BJ (cell line): ENCODE measurements at places on chromosomes 3 and 15. TPM values are rescaled to one million over a fixed set of nuclear protein-coding genes. Genes with fewer than 3 reads are reported as not detected.

- no peak for DNase-seq
Observed at GRCh38 chr3:134579141-134579665, 71.6 kb downstream of the KY start.

Gene RAB5A
- polyA plus RNA-seq: 29.8 and 36.0 TPM in 2 replicates

GRCh38 chr3:120705884-120706582 lies 24.0 kb upstream of the HGD start:
- DNase-seq: no peak

Gene PRR20G
- polyA plus RNA-seq: not detected in 2 replicates

- DNase-seq: no peak
Observed at GRCh38 chr3:52063026-52063723, 6.8 kb upstream of the DUSP7 start.

GRCh38 chr3:21729888-21730459 lies 21.0 kb downstream of the ZNF385D start:
- DNase-seq: no peak

GRCh38 chr15:70055601-70056051 lies 42.1 kb downstream of the TLE3 start:
- no peak for DNase-seq

- DNase-seq: no peak
Observed at GRCh38 chr15:41905036-41905793, 11.4 kb upstream of the SPTBN5 start.

DNA sequence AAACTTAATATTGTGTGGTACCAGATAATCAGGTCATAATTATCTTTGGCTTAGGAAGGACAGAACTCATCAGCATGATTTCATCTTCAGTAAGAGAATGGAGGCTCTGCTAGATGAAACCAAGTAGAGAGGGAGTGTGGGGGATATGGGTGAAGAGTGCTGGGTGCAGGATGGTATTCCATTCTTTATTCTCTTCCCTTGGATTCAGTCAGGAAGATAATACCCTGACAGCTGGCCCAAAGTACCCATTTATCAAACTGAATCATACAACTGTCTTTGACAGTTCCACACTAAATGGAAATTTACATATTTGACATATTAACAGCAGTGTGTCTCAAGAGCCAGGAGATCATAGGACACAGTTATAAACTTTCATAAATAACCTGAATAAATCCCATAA lies 44.7 kb downstream of the GOLIM4 start:
- DNase-seq: no peak

GRCh38 chr3:171774521-171774920 lies 35.8 kb downstream of the PLD1 start:
- DNase-seq: no peak

DNA sequence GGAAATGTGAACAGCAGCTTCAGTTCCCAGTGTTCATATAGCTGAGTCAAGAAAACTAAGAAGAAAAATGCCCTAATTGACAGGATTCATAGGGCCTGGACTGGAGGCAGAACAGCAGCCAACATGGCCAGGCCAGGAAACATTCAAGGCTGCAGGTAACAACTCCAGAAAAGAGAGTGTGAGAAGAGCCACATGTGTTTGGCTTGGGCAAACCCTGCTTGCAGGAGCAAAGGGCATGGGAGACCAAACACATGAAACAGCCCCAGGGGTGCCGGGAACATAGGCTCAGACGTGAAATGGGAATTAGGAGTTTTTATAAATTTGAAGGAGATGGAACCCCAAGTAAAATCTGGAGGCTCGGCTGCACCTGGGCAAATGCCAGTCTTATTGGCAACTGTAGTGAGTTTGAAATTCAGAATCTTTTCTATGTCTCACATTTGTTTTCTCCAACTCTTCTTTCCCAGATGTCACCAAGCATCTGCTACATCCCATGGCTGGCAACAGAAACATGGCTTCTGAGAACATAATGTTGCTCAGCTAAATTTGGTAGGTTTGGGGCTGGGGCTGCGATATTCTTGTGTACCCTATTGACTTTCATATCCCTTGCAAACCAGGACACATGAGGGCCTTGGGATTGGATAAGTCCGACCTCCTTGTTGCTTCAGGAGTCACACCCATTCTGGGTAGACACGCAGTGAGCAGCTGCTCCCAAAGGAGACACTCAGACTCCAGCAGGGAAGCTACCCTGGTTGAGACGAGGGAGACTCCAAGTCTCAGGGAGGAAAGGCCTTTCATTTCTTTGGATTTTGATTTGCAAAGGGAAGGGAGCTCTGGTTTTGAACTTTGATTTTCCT lies 98.9 kb upstream of the CLSTN2 start:
- DNase-seq: no peak

- DNase-seq: no peak
Observed at GRCh38 chr3:126151562-126152302, 28.7 kb downstream of the ALDH1L1 start.

- DNase-seq: no peak
Observed at GRCh38 chr3:101861212-101861788, 12.0 kb downstream of the NFKBIZ start.

DNA sequence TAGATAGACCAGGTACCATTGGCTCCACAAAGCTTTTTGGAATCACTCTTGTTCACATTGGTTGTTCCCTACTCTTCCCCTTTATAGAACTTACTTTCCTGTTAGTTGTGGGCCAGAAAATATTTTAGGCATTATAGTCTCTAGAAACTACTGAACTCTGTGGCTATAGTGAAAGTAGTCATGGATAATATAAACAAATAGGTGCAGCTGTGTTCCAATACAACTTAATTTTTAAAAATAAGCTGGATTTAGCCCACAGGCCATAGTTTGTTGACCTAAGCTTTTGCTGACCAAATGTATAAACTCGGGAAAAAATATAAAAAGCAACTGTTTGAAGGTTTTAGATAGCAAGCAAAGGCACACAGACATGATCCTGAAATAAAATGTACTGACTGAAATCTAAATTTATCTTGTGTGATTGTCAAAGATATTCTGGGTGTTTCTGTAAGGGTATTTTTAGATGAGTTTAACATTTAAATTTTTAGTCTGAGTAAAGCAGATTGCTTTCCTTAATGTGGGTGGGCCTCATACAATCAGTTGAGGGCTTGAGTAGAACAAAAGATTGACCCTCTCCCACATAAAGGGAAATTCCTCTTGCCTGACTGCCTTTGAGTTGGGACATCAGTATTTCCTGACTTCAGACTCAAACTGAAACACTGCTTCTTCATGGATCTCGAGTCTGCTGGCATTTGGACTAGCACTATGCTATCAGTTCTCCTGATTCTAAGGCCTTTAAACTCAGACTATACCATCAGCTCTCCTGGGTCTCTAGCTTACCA lies 13.2 kb downstream of the IQCB1 start:
- no peak for DNase-seq

GRCh38 chr3:17852217-17852616 lies 109.8 kb upstream of the TBC1D5 start:
- no peak for DNase-seq

DNA sequence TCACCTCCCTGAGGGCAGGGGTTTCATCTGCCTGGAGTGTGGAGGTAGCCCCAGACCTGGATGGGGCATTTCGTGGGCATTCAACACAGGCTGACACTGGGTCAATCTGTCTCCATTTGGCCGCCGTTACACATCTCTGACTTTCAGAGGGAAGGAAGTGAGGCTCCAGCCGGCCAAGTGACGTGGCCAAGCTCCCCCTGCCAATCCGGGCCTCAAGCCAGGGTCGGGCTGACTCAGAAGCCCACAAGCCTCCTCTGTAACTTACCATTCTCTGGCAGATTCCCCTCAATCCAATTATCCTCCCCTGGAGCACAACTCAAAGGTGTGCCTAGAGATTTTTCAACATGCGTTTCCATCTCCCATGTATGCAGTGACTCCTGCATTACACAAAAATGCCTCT lies 227.6 kb downstream of the KLF13 start:
- peak; percentile 34 for DNase-seq

GRCh38 chr15:49441816-49442215 lies 18.8 kb downstream of the FGF7 start:
- DNase-seq: no peak

- no peak for DNase-seq
Observed at GRCh38 chr3:124361566-124361965, 368.7 kb upstream of the UMPS start.

Gene CLDN11
- polyA plus RNA-seq: 5.6 and 6.5 TPM in 2 replicates

DNA sequence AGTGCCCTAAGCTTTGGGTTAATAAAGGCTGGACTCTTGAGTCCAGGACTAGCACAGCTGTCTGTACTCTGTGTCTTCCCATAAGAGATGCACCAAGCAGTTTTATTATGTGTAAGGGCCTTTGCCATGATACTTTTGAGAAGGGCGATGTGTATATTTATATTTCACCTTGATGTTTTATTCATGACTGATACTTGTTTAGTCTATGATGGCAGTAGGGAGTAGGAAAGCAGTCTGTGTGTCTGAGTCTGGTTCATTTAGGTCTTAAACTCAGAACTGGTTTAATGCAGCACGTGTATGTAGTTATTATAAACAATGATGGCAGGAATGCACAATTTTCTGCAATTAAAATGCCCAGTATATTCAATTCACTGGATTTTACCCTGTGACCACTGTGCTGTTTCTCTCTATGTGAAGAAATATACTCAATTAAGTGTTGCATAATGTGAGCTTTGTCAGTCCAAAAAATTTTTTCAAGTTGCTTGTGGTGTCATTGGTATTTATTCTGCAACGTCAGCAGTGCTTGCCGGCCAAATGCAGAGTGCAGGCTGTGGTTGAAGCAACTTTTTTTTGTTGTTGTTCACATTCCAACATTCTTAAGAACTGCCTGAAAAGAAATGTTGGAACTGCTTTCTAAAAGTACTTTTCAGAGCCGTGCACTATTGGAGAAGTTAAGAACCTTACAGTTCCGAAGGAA lies 423.7 kb upstream of the SEMA6D start:
- DNase-seq: peak; percentile 88

DNA sequence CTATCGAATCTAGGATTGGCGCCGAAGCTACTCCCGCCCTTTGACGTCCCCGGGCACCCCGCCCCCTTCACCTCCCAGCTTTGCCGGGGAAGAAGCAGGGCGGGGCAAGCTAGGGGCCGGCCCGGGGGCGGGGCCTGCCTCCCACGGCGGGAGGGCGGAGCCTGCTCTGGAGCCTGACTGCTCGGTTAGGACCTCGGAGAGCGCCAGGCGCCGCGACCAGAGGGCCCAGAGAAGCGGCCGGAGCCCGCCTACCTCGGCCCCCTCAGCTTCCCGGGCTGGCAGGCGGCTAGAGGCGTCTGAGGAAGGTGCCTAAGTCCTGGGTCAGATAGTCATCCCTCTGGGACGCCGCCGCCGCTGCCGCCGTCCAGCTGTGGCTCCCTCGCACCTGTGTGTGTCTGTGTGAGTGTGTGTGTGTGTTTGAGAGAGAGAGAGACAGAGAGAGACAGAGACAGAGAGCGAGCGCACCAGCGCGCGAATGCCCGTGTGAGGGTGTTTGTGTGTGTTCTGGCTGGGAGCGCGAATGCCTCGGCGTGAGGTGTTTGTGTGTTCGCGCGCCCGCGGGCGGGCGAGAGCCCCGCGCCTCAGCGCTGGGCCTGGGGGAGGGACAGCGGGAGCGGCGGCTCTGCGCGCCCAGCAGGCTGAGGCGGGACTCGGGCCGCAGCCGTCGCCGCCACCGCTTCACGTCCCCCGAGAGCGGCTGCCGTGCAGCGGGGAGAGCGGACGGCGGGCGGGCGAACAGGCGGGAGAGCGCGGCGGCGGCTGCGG lies at the start of gene STXBP5L:
Gene STXBP5L (plus strand): TSS at position 176 of the 765 bp plus-strand sequence. CDS start 1,374 bp downstream, outside the sequence.
- no peak for DNase-seq

Gene REC114
- not detected in 2 replicates for polyA plus RNA-seq

Gene LRRIQ4
- polyA plus RNA-seq: not detected in 2 replicates

Gene ADAMTS9
- polyA plus RNA-seq: 0.16 and 0.26 TPM in 2 replicates

- DNase-seq: no peak
Observed at GRCh38 chr3:170178651-170179050, 2.9 kb downstream of the PHC3 start.

DNA sequence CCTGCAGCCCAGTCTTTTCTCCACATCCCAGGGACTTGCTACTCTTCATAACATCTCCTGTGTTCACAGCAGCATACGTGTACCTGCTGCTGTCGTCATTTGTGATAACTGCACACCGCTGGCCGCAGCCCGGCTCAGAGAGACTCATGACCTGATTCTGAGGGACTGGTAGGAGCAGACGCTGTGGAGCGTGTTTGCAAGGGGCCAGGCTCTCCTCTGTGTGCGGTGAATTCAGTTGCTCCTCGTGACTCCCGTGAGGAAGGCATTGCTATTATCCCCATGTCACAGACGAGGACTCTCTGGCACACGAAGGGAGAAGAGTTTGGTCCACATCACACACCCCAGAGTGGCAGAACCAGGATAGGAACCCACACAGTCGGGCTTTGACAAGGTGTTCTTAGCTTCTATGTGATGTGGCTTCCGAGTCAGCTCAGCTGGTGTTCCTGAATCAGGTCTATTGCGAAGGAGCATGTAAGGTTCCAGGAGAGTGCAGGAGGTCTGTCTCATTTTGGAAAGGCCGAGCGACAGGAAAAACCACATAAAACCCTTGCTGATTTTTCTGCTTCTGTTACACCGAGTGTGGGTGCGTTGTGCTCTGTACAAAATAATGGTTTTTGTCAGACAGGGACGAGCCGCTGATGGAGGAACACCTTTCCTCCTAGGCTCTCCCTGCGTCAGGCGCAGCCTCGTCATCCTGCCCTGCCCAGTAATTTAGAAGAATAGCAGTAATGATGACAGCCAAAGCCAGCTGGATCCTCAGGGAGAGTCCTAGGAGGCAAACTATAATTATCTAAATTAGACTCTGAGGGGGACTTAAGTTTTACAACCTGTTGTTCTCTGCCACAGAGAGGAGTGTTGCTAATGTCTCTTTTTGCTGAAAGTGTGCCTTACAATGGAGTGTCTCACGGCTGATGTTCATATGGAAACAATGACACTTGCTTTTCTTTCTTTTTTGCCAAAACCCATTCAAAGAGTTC lies 157.5 kb upstream of the RGMA start:
- no peak for DNase-seq

DNA sequence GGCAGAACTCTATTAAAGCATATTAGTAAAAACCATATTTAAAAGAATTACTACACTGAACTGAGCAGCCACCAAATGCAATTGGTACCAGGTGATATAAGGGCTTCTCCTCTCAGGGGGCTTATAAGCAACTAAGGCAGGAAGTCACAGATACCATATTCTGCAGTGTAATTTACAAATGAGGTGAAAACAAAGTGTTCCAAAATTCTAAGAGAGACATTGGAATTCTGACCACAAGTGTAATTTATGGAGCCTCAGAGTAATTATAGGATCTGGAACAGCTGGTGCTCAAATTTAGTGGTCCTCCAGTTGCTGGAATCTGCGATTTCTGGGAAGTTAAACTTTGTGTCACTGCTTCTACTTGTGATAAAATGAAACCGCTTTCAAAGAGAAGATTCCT lies 3.1 kb upstream of the NR1I2 start:
- no peak for DNase-seq

GRCh38 chr3:24523988-24524727 lies 29.5 kb upstream of the THRB start:
- no peak for DNase-seq
